ENCODE measurements at places on chromosomes 6 and 20. TPM values are rescaled to one million over a fixed set of nuclear protein-coding genes. Genes with fewer than 3 reads are reported as not detected.

The TBX18 gene
- 0.60 TPM for total RNA-seq

DNA sequence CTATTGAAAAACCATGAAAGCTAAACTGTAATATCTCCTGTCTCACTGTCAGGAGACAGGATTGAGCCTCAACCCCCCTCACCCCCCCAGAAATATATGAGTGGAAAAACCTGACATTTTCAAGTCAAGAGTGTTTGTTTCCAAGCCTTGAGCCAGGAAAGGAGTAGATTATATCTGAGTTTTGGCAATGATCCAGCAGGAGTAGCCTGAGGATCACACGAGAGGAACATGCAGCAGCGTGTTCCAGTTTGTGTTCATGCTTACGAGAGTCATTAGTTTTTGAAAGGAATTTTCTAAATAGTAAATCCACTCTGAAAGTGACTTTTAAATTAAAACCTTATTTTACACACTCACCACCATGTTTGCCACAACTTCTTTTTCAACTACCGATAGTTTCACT lies 15.8 kb downstream of the IL22RA2 start:
- H3K27ac ChIP-seq, result no peak overlapping the region
- no peak overlapping the region for H3K4me3 ChIP-seq
- DNase-seq, result no peak

DNA sequence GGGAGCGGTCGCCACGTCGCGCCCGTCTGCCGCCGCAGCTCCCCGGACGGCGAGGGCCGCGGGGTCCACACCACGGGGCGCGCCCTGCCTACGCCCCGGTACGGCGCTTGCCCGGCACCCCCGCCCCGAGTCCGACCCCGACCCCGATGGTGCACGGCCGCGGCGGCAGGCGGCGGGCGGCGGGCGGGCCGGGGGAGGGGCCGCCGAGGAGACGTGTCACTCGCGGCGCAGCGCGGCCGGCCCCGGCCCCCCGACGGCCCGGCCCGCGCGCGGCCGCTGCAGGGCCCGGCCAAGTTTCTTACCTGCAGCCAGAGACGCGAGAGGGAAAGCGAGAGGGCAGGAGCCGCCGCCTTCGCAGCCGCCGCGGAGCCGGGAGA lies 328 bp downstream of the RRBP1 start:
- H3K4me3 ChIP-seq, result peak overlapping the region; percentile 73
- H3K36me3 ChIP-seq, result no peaks in the 10 kb centered on the region
- H3K27ac ChIP-seq, result peak overlapping the region; percentile 94
- peaks cover 39% of the 10 kb centered on the region for H3K4me1 ChIP-seq
- H3K27me3 ChIP-seq, result no peaks in the 10 kb centered on the region

GRCh38 chr6:154448448-154449096 lies 61.9 kb downstream of the CNKSR3 start:
- DNase-seq, result peak; percentile 59
- no peaks in the 10 kb centered on the region for H3K27me3 ChIP-seq
- H3K4me1 ChIP-seq, result peaks cover 8% of the 10 kb centered on the region
- H3K36me3 ChIP-seq, result no peaks in the 10 kb centered on the region
- H3K4me3 ChIP-seq, result no peak overlapping the region
- no peak overlapping the region for H3K27ac ChIP-seq

DNA sequence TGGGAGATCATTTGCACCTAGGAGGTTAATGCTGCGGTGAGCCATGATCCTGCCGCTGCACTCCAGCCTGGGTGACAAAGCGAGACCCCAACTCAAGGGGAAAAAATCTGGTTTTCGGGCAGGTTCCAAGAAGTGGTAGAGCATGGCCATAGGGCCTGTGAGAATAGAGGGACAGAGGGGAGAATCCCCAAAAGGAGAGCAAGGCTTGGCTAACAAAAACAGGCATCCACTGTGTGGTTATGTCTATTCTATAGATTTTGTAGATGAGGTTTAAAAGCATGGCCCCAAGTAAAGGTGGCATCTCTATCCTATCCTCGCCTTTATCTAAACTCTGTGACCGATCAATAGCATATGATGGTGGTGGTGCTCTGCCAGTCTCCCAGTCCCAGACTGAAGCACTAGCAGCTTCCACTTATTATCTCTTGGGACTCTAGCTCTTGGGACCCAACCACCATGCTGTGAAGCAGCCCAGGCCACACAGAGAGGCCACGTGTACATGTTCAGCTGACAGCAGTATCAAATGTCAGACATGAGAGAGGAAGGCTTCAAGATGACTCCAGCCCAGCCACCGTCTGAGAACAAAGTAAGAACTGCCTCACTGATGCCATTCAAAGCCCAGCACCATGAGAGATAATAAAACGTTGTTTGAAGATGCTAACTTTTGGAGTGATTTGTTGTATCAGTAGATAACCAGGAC lies 27.7 kb downstream of the EIF2S2 start:
- H3K36me3 ChIP-seq, result no peaks in the 10 kb centered on the region
- H3K4me3 ChIP-seq, result no peak overlapping the region
- H3K27me3 ChIP-seq, result no peaks in the 10 kb centered on the region
- H3K4me1 ChIP-seq, result peaks cover 17% of the 10 kb centered on the region
- no peak for DNase-seq

DNA sequence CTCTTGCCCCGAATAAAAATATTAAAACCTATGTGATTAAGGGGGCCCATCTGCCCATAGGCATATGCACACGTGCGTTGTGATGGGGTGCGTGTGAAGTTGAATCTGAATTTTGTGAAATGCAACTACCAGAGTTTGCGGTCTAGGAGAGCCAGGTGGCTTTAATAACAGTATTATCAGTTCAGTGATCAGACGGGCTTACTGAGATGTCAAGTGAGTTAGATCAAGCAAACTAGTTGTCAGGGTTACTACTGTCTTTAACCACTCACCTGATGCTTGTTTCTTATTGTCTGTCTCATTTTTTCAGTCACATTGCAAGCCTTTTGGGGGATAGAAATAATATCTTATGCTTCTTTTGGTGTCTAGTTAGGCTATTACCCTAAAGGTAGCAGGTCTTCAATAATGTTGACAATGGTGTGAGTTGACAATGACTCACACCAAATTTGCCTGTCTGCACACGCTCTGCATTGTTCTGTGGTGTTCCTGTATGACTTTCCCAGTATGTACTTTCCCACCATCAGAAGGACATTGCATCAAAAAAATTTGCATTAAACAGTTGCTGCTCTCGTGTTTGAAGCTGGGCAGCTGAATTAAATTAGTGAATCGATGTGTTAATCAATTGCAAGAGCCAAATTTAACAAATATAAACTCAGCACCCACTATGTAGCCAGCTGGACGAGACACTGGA lies 103.1 kb upstream of the NAA20 start:
- no peak overlapping the region for H3K27ac ChIP-seq
- no peak for DNase-seq
- no peaks in the 10 kb centered on the region for H3K27me3 ChIP-seq
- H3K4me1 ChIP-seq, result no peaks in the 10 kb centered on the region
- no peaks in the 10 kb centered on the region for H3K36me3 ChIP-seq

GRCh38 chr6:45427726-45428125 lies 50.0 kb upstream of the SUPT3H start:
- H3K36me3 ChIP-seq, result no peaks in the 10 kb centered on the region
- peaks cover 25% of the 10 kb centered on the region for H3K27me3 ChIP-seq
- DNase-seq, result no peak
- H3K4me1 ChIP-seq, result no peaks in the 10 kb centered on the region
- H3K4me3 ChIP-seq, result no peak overlapping the region

DNA sequence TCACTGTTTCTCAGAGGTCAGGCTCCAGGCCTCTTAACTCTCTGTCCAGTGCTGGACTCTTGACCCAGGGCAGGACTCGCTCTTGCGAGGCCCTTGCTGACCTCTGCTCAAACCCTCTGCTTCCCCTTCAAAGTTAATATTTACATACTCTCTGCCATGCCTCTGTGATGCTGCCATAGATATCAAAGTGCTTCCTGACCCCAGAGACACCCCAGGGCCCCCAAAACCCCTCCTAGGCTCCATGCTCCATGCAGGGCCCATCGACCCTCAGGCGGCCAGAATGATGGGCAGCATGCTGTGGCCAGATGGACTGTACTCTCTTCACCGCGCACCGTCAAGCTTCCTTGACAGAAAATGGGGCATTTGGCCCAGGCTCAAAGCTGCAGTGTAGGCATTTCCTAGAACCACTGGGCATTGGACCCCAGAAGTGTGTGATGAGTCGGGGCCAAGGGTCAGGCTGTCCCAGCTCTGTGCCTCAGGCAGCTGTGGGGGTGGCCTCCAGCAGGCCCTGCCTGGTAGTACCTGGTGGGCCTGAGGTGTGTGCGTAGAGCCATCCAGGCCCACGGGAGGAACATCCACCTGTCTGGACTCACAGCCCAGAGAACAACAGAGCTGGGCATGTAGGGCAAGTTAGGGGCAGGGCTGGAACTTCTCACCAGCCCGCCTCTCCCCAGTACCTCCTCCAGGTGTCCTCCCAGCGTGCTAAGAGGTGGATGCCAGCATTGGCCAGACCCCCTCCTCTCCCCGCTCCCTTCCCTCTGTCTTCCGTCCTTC lies 142.8 kb downstream of the VEGFA start:
- no peak overlapping the region for H3K27ac ChIP-seq
- H3K27me3 ChIP-seq, result no peaks in the 10 kb centered on the region
- no peak overlapping the region for H3K4me3 ChIP-seq
- H3K36me3 ChIP-seq, result no peaks in the 10 kb centered on the region
- H3K4me1 ChIP-seq, result no peaks in the 10 kb centered on the region

The CDH4 gene
- 0.24 TPM for total RNA-seq

The BHLHE23 gene
- not detected for total RNA-seq

DNA sequence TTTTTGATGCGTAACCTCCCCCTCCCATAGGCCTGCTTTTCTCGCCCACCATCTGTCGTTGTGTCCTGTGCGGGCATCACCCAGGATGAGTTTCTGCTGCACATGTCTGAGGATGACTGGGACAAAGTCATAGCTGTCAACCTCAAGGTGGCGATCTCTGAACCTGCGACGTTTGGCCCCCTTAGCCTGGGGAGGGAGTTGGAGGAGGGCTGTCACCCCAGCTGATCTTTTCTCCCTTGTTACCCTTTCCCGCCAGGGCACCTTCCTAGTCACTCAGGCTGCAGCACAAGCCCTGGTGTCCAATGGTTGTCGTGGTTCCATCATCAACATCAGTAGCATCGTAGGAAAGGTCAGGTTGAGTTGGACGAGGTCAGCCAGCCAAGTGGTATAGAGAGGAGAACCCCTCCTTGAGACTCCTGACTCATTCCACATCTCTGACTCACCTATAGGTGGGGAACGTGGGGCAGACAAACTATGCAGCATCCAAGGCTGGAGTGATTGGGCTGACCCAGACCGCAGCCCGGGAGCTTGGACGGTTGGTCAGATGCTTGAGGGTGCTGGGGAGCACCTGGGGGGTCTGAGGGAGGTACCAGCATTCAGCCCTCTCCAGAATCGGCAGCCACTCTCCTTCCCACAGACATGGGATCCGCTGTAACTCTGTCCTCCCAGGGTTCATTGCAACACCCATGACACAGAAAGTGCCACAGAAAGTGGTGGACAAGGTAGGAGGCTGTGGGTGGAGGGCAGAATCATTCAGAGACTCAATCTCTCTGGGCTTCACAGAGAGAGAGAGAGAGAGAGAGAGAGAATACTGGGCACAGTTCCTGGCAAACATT lies 954 bp downstream of the HSD17B8 start:
- DNase-seq, result no peak
- H3K4me3 ChIP-seq, result peak overlapping the region; percentile 62
- H3K4me1 ChIP-seq, result peaks cover 32% of the 10 kb centered on the region
- peak overlapping the region; percentile 68 for H3K27ac ChIP-seq
- no peaks in the 10 kb centered on the region for H3K36me3 ChIP-seq

The FHL5 gene
- 13.3 TPM for total RNA-seq

DNA sequence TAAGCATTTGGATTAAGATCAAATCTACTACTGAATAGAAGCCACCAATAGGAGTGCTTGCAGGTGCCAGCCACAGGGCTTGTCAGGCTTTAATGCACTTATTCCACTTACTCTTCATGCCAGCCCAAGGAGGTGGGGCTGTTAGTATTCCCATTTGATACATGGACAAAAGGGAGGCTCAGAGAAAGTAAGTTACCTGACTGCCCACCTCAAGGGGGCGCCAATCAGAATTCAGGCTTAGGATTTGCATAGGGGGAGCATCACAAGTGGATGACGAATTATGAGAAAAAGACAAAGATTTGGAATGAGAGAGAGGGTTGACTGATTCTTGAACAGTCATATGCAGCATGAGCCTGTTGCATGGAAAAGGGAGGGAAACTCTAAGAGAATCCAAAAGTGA lies 188.4 kb upstream of the TSHZ2 start:
- H3K4me1 ChIP-seq, result no peaks in the 10 kb centered on the region
- no peak overlapping the region for H3K4me3 ChIP-seq
- H3K27me3 ChIP-seq, result no peaks in the 10 kb centered on the region

The CLVS2 gene
- total RNA-seq, result not detected

DNA sequence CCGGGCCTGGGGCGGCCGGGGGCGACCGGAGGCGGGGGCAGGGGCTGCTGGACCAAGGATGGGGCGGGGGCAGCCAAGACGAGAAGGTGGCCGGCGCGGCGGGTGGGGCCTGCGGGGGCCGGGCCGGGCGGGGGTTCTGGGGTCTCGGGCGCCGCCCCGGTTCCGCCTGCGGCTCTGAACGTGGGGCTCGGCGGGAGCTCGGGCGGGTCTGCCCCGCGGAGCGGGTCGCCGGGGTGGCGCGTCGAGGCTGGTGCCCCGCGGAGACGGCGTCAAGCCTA lies 204 bp downstream of the ADRM1 start:
- peaks cover 53% of the 10 kb centered on the region for H3K36me3 ChIP-seq
- no peaks in the 10 kb centered on the region for H3K27me3 ChIP-seq
- peak overlapping the region; percentile 96 for H3K4me3 ChIP-seq
- H3K4me1 ChIP-seq, result peaks cover 33% of the 10 kb centered on the region
- no peak for DNase-seq

GRCh38 chr6:47473791-47474346 lies 3.7 kb upstream of the CD2AP start:
- H3K4me1 ChIP-seq, result peaks cover under 1% of the 10 kb centered on the region
- H3K27me3 ChIP-seq, result no peaks in the 10 kb centered on the region
- no peak overlapping the region for H3K4me3 ChIP-seq

DNA sequence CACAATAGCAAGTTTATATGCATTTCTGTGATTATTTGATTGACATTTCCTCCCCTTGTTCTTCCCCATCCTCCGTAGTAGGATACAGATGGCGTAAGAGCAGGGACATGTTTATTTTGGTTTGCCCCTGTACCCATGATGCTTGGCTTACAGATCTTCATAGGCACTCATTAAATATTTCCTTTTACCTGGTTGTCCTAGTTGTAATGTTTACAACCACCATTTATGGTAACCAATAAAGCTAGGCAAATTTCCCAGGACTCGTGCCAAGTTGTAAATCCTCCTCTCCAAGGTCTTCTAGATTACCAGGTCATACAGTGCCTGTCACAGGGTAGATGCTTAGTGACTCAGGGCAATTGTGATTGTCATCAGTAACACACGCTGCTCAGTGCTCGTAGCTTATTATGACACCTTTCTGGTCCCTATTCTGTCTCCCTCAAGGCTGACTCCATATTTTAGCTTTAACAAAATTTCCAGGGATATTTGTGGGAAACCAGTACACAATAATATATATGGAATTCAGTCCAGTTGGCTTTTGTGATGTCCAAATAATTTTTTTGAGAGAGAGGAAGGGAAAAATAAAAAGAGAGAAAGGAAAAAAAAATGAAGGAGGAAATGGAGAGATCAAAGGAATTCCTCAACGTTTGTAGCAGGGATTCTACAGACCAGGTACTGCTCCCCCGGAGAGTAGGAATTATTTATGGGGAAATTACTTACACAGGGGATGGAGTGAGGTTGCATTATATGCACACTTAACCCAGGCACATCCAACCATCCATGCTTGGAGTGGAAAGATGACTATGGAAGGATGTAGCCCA lies 24.6 kb downstream of the CYP24A1 start:
- no peak overlapping the region for H3K27ac ChIP-seq
- H3K4me1 ChIP-seq, result no peaks in the 10 kb centered on the region
- H3K4me3 ChIP-seq, result no peak overlapping the region

- no peak overlapping the region for H3K4me3 ChIP-seq
- peaks cover 24% of the 10 kb centered on the region for H3K4me1 ChIP-seq
- H3K27ac ChIP-seq, result no peak overlapping the region
- DNase-seq, result no peak
- no peaks in the 10 kb centered on the region for H3K27me3 ChIP-seq
Measured at GRCh38 chr6:45493761-45494160, 116.0 kb upstream of the SUPT3H start.
